ENCODE measurements at places on chromosomes 1 and 21. TPM values are rescaled to one million over a fixed set of nuclear protein-coding genes. Genes with fewer than 3 reads are reported as not detected.

TMEM61 gene
- not detected for total RNA-seq

RSPH1 gene
- 0.63 TPM for total RNA-seq

B3GALT2 gene
- not detected for total RNA-seq

IGSF3 gene
- 26.5 TPM for total RNA-seq

HPCAL4 gene
- total RNA-seq: 0.33 TPM

ATAD3C gene
- total RNA-seq: not detected

PAFAH2 gene
- 7.3 TPM for total RNA-seq

LRRC39 gene
- 0.15 TPM for total RNA-seq

CRABP2 gene
- total RNA-seq: 11.6 TPM

VHLL gene
- total RNA-seq: not detected

DCST1 gene
- total RNA-seq: not detected

NR5A2 gene
- total RNA-seq: 8.3 TPM

GPA33 gene
- total RNA-seq: not detected

SGIP1 gene
- not detected for total RNA-seq

PINK1 gene
- total RNA-seq: 38.5 TPM

TTC13 gene
- total RNA-seq: 11.4 TPM

ITLN1 gene
- total RNA-seq: not detected

LDLRAD2 gene
- not detected for total RNA-seq

GPR25 gene
- total RNA-seq: not detected

RBP7 gene
- total RNA-seq: 4.9 TPM

RHCE gene
- total RNA-seq: 0.19 TPM

FRRS1 gene
- total RNA-seq: 2.2 TPM

XCL2 gene
- total RNA-seq: not detected

NES gene
- total RNA-seq: 1.8 TPM

ADGRB2 gene
- total RNA-seq: 7.7 TPM

CD244 gene
- not detected for total RNA-seq

AMY1A gene
- not detected for total RNA-seq

CYP4A22 gene
- not detected for total RNA-seq

NMNAT2 gene
- 0.60 TPM for total RNA-seq

KCNH1 gene
- total RNA-seq: 4.3 TPM

LCE1A gene
- total RNA-seq: not detected

SPRR2E gene
- not detected for total RNA-seq

GJA5 gene
- not detected for total RNA-seq

MIB2 gene
- total RNA-seq: 17.7 TPM

CFHR4 gene
- not detected for total RNA-seq

MTF2 gene
- total RNA-seq: 12.4 TPM

GBP4 gene
- total RNA-seq: 0.05 TPM

CDCA8 gene
- 49.0 TPM for total RNA-seq

CFHR5 gene
- not detected for total RNA-seq
